ENCODE measurements at places on chromosomes 7 and 10.

DNA sequence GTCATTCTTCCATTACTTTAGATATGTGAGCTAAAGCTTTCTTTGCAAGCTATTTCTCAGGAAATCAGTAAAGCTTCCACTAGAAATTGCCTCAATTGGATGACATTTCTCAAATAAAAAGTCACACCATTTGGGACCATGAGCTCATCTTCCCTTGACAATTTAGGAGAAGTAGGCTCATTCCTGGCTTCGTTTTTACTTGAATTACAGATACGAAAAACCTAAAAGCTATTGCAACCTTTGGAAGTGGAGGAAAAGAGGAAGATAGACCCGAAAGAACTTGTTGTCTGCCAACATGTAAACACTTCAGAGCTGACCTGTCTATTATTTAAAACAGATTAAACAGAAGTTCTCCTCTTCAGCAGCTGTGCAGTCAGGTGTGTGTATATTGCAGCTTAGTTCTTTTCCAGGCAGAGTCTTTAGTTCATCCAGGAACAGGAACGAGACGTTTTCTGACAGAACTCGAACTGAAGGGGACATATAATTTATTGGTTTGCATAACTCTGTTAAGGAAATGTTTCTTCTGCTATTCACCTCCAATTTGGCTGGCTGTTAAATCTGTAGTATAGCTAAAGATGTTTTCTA, 43.1 kb upstream of the ST8SIA6 start:
- peak; percentile 42 for DNase-seq

- no peak for DNase-seq
These were observed 88.9 kb downstream of the ATE1 start for GRCh38 chr10:121838931-121839330.

- DNase-seq = no peak
These were observed 77.3 kb upstream of the AKR1E2 start for GRCh38 chr10:4748491-4749270.

DNA sequence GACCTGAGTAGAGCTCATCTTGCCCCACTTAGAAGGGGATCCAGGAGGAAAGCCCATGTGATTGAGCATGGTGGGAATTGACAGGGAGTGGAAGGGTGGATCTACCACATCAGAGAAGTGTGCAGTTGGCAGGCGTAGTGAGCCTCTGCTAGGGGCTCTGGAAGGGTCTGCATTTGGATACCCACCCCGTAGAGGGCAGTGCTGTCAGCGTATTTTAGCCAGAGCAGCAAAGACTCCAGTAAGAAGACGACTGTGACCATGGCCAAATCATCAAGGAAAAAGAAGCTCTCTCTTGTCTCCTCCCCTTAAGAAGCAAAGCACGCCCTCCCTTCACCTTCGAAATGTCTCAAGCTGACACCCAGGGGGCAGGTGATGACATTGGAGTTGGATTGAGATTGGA, 68.8 kb upstream of the INHBA start:
- DNase-seq = no peak

DNA sequence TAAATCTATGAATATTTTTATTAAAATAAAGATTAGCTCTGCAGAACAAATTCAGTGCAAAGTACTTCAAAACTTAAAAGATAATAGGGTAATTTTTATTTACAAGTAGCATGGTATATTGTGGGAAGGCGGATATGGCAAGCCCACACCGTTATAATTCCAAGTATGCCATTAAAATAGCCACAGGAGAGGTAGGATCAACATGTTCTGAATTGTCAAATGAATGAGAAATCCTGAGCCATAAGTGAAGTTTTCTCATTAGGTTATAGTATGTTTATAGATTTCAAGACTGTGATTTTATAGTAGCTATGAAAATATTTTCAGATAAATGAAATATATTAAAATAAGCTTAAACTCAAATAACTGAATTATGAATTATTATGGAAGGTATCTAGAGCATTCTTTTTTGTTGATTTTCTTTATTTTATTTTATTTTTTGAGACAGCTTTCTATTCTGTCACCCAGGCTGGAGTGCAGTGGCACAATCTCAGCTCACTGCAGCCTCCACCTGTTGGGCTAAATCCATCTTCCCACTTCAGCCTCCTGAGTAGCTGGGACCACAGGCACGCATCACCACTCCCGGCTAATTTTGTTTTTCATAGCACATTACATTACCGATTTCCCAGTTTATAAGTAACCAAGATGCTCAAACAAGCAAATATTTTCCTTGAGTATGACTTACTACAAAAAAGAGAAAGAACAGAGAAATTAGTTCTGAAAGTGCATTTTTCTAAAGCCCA, 956.6 kb downstream of the GATA3 start:
- DNase-seq = no peak

- DNase-seq = no peak
These were observed 470.1 kb upstream of the TEX47 start for GRCh38 chr7:89265631-89266030.

DNA sequence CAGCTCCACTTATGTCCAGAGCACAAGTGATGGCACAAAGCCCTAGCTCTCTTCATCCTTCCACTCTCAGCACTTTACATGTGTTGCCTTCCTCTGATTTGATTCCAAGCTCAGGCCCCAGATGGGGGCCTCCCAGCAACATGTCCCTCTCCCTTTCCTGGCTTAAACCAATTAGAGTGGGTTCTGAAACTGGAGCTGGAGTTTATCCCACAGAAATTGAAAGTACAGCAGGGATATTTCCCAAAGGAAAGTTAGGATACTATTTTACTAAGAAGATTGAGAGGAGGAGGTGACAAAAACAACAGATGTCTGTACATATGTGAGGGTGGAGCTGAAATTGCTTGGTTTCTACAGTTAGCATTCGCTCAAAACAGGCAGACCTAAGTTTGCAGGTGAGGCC, 724.6 kb downstream of the AUTS2 start:
- DNase-seq = no peak

DNA sequence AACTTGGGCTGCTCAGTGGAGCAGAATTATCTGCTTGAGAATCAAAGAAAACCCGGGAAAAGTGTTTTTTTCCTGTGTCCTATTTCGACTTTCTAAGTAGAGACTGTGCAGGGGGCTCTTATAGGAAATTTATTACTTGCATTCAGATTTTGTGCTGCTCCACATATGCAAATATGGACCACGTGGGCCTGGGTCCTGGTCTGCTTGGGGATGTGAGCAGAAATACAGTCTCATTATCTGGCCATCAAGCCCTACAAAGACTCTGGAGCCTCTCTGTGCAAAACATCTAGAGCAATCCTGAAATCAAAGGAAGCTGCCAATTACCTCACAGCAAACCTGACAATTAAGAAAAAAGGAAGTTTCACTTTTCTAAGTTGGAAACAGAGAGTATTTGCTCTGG, 216.9 kb downstream of the LRMDA start:
- DNase-seq = no peak

GRCh38 chr10:106873770-106874603, 290.5 kb downstream of the SORCS1 start:
- no peak for DNase-seq

DNA sequence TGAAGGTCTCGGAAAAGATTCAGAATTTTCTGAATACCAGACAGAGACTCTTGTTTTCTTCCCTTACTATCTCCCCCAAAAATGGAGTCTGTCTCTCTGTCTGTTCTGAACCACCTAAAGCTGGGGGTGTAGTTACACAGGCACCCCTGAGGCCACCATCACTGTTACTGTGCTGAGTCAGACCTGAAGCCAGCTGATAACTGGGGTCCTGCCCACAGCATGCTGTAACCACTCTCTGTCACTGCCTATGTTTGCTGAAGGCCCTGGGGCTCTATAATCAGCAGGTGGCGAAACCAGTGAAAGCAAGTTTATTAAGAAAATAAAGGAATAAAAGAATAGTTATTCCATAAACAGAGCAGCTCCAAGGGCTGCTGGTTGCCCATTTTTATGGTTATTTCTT, 575.2 kb upstream of the POT1 start:
- no peak for DNase-seq

- no peak for DNase-seq
These were observed 35.3 kb downstream of the INPP5F start for GRCh38 chr10:119761106-119761505.

- no peak for DNase-seq
These were observed 4.3 kb downstream of the PLEKHA8 start for GRCh38 chr7:30032310-30033125.

GRCh38 chr10:97134983-97135382, 50.8 kb downstream of the SLIT1 start:
- DNase-seq = no peak

DNA sequence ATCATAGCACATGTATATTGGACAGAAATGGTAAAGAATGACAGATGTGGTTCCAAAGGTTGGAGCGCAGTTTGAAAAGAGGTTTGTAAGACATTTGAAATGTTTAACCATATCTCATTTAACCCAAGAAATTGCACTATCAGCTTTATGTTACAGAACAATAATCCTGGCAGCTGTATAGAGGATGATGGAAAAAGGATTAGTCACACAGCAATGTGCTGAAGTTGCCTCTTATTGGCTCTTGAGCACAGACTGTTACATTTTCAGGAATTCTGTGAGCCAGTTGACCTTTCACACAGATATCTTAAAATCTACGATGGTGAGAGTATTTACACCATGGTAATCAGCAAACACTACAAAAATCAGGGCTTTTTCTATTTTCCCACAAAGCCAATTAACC, 3.9 kb downstream of the COG5 start:
- DNase-seq = no peak

DNA sequence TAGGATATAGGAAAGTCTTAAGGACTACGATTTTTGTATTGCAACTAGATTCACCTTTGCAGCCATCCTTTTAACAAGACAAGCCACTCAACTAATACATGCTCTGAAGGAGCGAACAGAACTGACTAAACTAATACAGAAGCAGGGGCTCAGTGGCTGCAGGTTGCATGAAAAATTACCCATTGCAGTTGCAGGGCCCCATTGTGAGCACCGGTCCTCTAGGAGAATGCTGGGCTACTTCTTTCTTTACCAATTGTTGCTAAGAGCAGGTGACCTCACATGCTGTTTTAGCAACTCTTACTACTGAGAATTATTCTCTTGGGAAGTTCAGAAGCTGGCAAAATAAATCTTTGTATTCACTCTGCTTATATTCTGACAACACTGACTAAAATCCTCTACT, 64.0 kb upstream of the ANKRD1 start:
- no peak for DNase-seq

- no peak for DNase-seq
These were observed 9.9 kb upstream of the GNAI1 start for GRCh38 chr7:80124526-80125264.

GRCh38 chr7:25742316-25742715, 409.7 kb upstream of the NFE2L3 start:
- DNase-seq = no peak

DNA sequence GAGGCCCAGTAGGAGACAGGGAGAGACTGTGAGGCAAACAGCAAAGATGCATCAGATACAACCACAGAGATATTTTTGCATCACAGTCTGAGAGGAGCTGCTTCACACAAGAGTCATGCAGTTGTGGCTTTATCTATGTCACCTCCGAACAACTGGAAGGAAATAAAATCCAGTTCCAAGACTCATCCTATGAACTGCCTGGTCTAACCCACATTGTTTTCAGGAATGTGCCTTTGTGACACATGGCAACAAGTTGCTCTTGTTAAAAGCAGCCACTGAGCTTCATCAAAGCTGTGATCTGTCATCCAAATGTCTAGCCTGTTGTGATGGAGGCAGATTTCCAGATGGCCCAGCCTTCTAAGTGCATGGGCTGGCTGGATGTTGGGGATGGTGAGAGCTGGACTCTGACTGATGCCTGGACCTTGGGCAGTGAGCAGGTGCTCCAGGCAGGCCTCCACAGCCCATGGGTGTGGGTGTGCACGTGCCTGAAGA, 255.0 kb downstream of the BMPER start:
- no peak for DNase-seq

DNA sequence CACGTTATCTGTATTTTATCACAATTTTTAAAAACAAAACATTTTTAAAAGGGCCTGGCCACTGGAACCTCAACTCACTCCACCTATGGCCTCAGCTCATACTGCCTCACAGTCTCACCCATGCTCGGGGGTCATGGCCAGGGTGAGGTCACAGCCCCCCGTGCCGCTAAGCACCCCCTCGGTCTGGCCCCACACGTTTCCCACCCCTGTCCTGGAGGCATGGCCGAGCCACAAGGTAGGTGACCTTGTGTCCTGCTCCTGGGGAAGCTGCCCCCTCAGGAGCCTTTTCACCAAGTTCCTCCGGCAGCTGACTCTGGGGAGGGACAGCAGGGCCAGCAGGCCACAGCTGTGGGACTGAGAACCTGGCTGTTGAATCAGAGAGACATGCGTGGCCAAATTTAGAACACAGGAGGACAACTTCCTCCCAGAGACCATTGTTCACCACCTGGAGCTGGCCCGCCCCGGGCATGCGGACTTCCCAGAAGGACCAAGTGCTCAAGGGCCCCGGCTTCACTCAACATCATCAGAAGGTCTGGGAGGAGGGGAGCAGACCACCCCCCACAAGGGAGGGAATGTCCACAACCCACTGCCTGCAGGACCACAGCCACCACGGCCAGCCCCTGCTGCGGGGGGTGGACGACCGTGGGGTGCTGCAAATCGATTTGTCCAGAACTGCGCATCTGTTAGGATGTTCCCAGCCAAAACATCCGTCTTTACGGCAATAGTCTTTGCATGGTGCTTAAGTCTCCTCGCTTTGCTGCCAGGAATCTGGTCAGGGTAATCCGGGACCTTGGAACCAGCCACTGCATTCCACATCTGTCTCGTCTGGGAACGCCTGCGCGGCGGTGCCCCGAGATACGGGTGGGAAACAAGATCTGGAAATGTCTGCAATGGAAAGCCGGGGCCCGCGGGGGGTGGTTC, 48.6 kb upstream of the PDGFA start:
- no peak for DNase-seq

DNA sequence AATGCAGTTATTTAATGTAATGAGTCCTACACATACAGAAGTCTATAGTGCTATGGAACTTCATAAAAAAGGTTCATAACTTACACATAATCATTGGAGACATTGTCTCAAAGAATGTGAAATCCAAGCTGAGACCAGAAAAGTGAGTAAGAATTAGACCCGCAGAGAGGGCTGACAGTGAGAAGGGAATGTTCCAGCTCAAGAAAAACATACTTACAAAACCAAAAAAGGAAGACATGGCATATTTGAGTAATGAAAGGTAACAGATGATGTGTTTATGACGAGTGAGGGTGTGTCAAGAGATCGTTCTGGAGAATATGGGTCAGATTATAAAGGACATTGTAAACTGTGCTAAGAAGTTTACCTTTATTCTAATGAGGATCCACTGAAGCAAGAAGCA, 566.5 kb downstream of the ATRNL1 start:
- no peak for DNase-seq

DNA sequence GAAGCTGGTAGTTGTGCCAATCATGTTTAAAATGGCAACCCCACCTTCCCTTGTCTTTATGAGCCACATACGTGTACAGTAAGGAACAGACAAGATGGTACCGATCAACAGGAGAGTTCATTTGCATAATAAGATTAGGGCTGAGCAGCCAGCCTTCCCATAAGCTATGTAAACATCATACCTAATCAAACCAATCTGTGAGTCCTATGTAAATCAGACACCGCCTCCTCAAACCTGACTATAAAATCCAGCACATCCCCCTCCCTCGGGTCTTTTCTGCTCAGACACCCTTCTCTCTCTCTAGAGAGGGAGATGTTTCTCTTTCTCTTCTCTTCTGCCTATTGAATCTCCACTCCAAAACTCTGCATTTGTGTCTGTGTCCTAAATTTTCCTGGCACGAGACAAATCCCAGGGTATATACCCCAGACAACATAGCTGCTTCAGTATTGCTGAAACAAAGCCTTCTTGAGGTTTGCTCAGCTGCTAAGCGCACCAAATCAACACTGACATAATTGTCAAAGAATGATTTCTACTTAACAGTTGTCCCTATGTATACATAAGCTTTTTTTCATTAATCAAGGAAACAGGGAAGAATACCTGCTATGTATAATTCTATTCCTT, 279.2 kb downstream of the THSD7A start:
- DNase-seq = no peak

- peak; percentile 72 for DNase-seq
These were observed 96.4 kb downstream of the CCSER2 start for GRCh38 chr10:84424731-84425167.
